CD8-positive, alpha-beta T cell (primary cell): ENCODE measurements at places on chromosomes 16 and 17.

GRCh38 chr16:69382421-69382820, 3.4 kb downstream of the TERF2 start:
- no peak for DNase-seq

GRCh38 chr16:79517156-79517555, 83.4 kb downstream of the MAF start:
- no peak for DNase-seq

DNA sequence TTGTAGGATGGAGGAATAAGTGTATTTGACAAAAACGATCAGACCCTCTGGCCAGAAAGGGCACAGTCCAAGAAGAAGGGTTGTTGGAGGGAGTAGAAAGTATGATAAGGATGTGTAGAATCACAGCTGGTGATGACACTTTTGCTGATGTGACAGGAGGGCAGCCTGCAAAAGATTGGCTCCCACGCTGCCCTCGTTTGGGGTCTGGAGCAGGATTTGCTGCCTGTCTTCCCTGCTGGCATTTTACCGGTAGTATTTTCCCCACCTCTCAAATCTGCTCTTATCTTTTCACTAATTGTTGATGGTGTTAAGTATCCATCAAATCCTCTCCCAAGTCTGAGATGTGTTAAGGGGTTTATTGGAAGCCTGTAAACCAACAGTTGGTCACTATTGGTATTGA, 208.8 kb downstream of the CCDC182 start:
- DNase-seq = no peak

DNA sequence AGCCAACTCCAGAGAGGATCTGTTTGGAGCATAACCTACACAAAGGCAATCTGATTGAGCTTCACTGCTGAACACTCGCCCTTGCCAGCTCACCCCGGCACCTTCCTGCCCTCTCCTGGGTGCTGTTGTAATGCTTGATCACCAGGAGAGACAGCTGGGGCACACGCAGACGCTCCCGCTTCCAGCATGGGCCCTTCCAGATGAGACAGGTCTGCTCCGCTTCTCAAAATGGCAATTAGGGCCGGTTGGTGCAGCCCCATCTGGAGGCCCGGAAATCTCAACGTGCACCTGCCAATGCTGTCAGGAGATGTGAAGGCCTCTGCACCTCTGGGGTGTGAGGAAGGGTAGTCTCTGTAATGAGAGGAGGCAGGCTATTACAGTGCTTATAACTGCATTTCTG, 206.1 kb downstream of the ABCC12 start:
- no peak for DNase-seq

- DNase-seq = no peak
Observed at GRCh38 chr16:77090062-77090461, 100.9 kb upstream of the MON1B start.

GRCh38 chr17:44063704-44064639, 2.5 kb downstream of the LSM12 start:
- no peak for DNase-seq

DNA sequence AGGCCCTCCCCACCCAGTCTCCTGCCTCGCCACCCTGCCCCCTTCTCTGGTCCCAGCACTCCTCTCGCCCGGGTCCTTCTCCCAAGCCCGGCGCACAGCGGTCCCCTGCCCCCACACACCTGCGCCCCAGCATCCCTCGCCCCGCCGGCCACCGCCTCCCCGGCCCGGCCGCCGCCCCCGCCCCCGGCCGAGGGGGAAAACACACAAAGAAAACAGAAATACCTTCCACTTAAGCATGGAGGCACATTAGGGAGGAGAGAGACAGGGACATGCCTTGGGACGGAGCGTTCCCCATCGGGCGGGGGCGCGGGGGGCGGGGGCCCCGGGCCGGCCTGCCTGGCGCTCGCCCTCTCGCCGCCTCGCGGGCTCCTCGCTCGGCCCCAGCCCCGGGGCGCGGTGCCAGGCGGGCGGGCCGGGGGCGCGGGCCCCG, 326 bp downstream of the SRCIN1 start:
- DNase-seq = no peak

DNA sequence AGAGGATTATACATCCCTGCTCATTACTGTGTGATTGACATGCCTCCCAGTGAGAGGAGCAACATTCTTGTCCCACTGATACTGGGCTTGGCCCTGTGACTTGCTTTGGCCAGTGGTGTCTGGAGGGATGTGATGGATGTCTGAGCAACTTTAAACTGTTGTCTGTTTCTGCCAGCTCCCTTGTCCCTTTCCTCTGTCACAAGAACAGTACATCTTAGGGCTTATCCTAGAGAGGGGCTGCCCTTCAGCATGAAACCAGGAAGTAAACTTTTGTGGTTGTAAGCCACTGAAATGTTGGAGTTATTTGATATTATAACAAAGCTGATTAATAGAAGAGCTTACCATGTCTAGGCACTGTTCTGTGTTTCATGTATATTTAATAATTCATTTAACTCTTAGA, 82.9 kb upstream of the GPRC5B start:
- no peak for DNase-seq

DNA sequence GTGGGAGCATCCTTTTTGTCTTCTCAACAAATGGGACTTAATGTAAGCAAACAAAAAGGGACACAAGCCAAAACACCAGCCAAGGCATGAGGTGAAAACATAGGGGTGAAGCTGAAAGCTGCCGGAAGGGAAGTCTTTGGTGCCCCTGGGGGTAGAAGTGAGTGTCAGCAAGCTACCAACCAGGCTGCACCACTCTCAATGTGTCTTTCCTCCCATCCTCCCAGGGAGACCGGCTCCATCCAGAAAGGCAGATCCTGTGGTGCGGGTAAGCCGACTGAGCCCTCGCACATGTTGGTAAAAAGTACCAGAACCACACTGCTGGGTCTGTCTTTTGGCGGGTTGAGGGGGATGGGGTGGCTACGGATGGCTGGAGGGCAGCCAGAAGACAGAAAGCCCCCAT, 52.0 kb upstream of the SREBF1 start:
- no peak for DNase-seq

GRCh38 chr16:50645563-50646220, 35.4 kb downstream of the SNX20 start:
- DNase-seq = no peak

DNA sequence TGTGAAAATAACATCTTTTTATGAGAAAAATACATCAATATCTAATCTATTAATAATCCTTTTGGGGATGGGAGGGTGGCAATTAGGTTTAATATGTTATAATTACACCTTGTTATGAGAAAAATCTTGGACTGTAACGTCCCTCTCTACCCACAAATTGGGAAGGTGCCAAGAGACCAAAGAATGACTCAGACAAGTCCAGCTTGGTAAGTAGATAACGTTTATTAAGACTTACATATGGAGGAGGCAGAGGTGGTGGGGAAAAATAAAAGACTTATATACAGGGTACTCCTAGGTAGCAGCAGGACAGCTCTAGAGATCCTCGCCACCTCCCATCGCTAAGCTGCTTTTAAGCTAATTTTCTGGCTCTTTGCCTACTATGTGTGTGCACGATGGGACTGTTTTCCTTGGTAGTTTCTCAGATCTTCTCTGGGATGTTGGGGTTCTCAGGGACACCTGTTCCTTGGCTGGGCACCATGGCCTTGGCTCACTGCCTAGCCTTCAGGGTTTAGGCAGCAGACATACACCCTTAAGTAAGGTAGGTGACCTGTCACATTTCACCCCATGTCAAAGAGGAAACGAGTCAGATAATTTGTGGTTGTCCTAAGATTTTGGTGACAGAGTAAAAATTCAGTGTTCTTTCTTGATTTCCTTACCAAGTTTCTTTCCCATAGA, 31.5 kb downstream of the RBL2 start:
- no peak for DNase-seq

- peak; percentile 61 for DNase-seq
Observed at GRCh38 chr17:40075201-40075941, 12.6 kb downstream of the THRA start.

GRCh38 chr16:73028263-73028662, 19.7 kb downstream of the ZFHX3 start:
- no peak for DNase-seq

DNA sequence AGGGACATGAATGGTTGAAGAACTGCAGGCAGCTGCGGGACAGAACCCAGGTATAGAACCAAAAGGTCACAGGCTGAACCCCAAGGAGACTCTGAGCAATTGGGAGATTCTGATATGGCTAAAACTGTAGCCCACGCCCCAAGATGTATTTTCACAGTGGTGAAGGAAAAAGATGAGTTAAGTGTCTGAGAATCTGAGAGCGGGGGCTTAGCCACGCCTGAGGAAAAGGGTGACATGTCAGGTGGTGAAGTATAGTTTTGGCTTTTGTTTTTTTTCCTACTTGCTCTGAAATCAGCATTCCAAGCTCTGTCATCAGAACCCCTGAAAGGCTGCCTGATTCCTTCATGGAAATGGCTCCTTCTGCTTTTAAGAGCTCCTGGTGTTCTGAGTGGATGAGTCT, 73.3 kb downstream of the AKAP1 start:
- DNase-seq = no peak

- DNase-seq = no peak
Observed at GRCh38 chr17:30232824-30233427, 2.6 kb downstream of the SLC6A4 start.

DNA sequence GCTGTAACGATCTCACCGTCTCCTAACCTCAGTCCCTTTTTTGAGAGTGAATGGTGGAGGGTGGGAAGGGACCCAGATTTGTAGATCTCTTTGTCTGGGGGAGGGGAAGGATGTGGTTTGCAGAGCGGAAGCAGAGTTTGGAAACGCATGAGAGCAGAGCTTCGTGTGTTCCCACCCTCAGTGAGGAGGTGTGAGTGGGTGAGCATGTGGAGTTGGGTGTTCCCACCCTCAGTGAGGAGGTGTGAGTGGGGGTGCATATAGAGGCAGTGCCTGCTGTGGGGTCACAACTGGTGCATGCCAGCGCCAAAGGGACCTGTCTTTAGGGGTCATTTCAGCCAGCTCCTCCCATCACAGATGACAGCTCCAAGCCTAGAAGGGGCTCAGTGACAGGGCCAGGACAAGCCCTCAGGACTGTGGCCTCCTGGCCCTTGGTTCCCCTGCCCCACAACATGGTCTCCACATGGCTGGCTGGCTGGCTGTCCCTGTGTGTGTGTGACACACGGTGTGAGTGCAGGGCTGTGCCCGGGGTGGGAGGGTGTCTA, 1.8 kb upstream of the CISD3 start:
- peak; percentile 82 for DNase-seq

- no peak for DNase-seq
Observed at GRCh38 chr17:750431-751037, 1.5 kb downstream of the GEMIN4 start.

- DNase-seq = no peak
Observed at GRCh38 chr17:57785022-57785421, 39.9 kb upstream of the CCDC182 start.

DNA sequence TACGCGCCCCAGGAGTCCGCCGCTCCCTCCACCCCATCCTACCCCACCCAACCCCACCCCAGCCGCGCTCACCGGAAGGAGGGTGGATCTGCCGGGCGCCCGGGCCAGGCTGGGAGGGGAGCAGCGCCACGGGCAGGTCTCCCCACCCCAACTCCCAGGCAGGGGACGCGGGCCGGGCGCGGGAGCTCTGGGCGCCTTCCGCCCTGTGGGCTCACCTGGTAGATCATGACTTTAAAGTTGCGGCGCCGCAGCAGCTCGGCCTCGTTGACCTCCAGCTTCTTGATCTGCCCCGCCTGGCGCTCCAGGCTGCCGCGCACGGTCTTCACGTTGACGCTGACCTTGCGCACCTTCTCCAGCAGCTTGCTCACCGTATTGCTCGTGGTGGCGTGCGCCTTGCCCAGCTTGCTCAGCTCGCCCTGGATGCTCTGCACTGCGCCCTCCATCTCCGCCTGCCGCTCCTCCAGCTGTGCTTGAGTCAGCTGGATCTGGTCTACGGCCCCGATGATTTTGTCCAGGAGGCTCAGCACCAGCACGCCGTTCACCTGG, 571 bp downstream of the CAVIN1 start:
- DNase-seq = no peak

DNA sequence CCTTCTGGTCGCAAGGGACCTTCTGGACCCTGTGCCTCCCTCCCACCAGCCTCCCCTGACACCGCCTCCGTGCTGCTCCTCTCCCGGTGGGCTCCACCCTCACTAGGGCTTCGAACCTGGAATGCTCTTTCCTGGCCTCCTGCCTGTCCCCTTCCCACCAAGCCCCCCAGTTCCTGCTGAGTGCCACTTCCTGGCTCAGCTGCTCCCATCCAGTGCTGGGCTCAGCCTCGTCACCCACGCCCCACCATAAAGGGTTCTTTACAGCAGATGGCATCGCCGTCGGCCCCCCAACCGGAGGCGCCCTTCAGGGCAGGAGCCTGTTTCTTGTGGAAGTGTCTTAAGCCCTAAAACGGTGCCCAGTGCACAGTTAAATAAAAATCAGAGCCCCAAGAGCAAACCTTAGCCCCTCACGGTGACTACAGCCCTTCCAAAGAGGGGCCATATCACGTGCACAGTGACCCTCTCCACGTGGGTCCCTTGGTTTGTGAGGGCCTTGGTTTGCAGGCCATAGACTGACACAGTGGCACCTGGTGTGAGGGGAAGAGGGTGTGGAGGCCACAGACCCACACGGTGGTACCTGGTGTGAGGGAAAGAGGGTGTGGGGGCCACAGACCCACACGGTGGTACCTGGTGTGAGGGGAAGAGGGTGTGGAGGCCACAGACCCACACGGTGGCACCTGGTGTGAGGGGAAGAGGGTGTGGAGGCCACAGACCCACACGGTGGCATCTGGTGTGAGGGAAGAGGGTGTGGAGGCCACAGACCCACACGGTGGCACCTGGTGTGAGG, 111.4 kb downstream of the METRNL start:
- no peak for DNase-seq

GRCh38 chr17:80246726-80247125, 13.9 kb upstream of the RNF213 start:
- DNase-seq = no peak

- no peak for DNase-seq
Observed at GRCh38 chr17:72766761-72767356, 325.6 kb downstream of the SLC39A11 start.

DNA sequence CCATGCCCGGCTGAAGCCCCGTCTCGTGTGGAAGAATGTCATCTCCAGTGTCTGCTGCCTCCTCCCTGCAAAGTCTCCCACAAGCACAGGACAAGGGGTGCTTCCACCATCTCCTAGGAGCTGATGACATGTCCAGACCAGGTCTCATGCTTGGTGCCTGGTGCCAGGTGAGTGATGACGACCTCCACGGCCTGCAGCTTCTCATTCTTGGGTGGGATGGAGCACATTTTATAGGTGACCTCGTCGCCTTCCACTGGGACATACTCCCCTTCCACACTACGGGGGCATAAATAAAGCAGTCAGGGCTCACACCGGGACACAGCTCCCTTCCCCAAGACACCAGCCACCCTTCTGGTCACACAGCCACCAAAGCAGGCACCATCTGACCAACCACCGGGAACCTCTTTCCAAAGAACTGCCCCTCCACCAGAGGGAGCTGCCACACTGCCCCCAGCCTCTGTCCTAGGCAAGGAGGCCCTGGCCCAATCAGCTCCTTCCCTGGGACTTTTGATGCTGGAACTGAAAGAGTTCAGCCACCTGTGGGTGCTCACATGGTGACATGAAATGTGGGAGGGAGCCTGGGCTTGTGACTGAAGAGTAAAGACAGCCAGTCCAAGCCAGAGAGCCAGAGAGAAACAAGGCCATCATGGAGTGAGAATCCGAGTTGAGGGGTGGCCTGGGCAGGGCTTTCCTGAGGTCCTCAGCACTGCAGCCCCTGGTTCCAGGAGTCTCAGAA, 13.6 kb downstream of the CARHSP1 start:
- peak; percentile 19 for DNase-seq

- DNase-seq = no peak
Observed at GRCh38 chr16:84382396-84382795, 14.1 kb downstream of the ATP2C2 start.
